ENCODE measurements at places on chromosomes 2 and 18.

GRCh38 chr2:177131858-177132257 is 80.7 kb upstream of the HNRNPA3 start:
- DNase-seq, result no peak

DNA sequence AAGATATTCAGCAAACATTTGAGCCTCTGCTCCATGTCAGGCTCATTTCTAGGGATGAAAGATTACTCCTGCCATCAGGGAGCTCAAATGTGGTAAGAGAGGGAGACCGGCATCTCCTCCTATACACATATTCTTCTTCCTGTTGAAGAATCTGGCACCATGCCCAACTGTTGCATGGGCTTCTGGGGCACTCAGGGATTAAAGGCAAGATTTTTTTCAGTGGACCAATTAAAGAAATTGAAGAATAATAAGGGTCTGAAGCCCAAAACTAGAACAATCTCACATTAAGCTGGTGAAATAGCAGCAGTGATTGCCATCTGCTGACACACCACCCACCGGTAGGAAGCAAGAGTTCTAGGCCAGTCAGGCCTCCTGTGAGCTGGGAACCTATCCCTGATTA is 145.4 kb upstream of the LYPD6 start:
- no peak for DNase-seq

- peak; percentile 9 for DNase-seq
Measured at GRCh38 chr18:11324956-11325882, 175.8 kb upstream of the PIEZO2 start.

DNA sequence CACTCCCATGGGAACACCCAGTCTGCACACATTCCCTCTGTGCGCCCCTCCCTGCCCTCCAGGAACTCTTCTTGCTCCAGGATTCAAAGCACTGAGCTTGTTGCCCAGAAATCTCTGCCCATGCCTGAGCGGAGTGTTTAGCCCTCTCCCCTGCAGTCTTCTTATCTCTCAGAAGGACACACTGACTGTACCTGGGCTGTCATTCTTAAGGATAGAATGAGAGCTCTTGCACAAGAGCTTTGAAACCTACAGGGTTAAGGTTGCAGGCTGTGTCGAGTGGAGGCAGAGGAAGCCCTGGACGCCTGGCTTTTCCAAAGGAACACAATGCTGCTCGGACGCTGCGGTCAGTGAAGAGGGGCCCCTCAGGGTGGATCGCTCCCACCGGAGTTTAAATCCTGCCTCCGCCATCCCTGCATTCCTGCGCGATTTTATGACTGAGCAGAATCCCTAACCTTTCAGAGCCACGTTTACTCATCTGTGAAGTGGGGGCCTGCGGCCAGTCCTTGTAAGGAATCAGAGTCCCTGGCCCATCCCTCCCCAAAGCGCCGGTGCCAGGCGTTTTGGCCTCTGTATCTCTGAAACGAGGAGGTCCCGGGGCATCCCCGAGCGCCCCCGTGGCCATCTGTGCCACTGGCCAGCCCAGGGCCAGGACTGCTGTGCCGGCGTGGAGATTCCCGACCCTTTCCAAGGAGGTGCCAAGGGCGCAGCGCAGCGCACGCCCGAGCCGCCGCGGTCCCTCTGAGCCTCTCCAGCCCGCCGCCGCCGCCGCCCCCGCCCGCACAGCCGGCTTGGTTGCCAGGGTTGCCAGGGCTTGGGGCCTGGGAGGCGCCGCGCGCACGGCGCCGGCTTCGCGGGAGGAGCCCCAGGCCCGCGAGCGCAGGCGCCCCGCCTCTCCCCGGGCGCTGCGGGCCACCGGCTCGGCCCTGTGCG is 58.9 kb downstream of the FAM168B start:
- DNase-seq, result no peak

- DNase-seq, result no peak
Measured at GRCh38 chr2:64374686-64375085, 79.3 kb upstream of the LGALSL start.

Data from activated CD4-positive, alpha-beta T cell treated with anti-CD3 and anti-CD28 coated beads, Interleukin-2, amount 50 U/mL, for 48 hours (primary cell).